Daoy (cell line): ENCODE measurements at places on chromosomes 16 and 17.

DNA sequence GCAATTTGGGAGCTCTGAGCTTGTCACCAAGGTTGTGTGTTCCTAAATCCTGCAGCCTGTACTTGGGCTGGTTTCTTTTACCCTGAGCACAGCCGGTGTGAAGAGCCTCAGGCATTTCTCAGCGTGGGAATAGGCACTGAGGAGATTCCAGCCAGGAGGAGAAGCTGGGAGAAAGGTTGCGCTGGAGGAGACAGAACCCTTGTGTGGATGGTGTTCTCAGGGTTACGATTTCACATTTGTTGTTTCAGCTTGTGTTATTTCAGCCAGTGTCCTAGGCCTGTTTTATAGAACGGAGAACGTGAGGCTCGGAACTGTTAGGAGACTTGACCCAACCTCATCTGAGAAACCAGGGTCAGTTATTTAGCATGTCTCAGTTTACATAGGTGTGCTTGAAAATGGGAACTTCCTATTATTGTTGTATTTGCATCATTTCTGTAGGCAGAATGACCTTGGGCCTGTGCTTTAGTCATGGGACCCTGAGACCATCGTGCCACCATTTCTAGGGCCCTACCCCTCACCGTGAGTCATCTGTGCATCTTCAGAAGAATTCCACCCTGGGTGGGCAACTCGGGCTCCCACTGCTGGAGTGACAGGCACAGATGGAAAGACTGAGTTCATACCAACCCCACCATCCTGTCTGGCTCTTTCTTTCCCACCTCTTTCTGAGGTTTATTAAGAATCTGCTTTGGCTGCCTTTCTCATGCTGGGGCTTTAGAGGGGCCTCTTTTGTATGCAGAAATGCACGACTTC, 134.9 kb downstream of the MSI2 start:
- DNase-seq: no peak

DNA sequence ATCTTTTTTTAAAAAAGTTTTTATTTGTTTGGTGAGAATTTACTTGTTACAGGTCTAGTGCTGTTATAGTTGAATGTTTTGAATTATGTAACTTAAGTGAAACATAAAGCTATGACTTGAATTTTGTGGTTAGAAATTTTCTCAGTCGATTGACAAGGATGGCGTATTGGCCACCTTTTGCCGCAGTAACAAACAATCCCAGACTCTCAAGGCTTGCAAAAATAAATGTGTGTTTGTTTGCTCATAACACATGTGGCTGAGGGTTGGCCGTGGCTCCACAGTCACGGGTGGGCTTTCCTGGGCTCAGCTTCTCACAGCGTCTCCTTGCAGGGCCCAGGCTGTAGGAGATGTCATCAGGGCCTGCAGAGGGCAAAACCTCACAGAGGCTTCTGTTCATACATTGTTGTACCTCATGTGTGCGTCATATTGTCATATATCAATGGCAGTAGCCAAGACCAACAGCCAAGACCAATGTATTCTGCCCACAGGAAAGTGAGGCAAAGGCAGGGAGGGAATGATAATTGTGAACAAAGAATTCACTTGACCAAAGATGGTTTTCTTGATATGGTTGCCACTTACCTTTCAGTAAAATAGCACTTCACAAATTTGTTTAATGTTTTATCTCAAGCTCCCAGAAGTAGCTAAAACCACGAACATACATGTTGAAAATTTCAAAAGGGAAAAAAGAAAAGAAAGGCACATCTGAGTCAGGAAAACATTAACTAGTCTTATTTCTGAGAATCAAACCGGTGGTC, 93.5 kb downstream of the WWOX start:
- no peak for DNase-seq

- DNase-seq: no peak
Observed at GRCh38 chr16:35754391-35755369, 2295.3 kb downstream of the TP53TG3F start.

GRCh38 chr17:42251115-42251514, 25.1 kb downstream of the STAT5B start:
- no peak for DNase-seq
